ENCODE measurements at places on chromosomes 2 and 18.

GRCh38 chr18:8610459-8610851, 1.2 kb downstream of the RAB12 start:
- DNase-seq: peak; percentile 39

DNA sequence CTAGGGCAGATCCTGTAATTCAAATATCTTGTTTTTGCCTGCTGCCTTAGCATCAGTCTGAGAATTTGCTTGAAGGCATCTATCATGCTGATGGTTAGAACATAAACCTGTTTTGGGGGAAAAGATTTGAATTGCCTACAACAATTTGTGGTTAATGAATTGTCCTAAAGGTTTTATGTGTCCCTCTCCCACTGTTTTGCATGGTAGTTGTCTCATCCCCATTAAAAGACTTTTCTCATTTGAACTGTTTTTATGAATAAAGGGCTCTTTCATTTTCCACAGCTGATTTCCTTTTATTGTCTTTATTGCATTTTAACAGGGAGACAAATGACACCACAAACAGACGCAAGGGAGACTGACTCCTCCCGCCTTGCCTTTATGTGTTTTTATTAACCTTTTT, 275.6 kb downstream of the PIK3C3 start:
- DNase-seq: no peak

DNA sequence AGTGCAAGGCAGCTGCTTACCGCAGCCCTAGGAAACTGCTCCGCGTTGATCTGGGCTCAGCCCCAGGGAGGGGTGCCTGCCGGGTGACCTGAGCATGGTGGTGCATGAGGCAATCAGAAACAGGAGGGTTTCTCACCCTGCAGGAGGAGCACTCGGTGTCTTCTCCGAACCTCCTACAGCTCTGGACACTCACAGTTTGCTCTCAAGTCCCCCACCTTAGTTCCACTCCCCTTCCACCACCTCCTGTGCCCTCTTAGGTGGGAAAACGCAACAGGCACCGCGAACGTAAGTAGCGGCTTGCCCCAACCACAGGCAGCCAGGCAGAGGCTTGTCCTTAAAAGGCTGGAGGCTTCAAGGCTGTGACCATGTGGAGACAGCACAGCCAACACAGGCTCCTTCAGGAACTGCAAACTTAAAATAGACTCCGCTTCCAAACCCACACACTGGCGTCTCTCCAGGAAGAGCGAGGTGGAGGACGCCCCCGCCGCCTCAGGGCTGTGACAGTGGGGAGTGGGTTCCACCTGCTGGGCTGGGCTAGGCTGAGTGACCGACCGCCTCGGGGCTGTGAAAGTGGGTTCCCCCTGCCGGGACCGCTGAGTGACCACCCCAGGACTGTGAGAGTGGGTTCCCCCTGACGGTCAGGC, 71.6 kb downstream of the NDUFA10 start:
- no peak for DNase-seq

DNA sequence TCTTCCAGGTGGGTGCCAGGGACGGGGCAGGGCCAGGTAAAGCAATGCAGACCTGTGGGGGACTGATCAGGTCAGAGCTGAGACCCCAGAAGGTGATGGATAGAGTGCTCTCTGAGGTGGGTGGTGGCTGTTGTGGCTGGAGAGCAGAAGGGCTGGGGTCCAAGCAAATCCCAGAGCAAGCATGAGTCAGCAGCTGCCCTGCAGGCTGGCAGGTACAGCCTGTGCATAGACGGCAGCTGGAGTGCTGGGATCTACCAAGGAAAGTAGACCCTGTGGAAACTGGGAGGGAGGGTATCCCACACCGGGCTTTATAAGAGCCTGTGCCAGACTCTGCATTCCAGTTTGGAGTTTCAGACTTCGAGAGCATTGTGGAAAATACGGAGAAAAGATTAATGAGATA, 663 bp downstream of the TRIM54 start:
- DNase-seq: no peak

GRCh38 chr2:41741951-41742595, 305.7 kb upstream of the PKDCC start:
- no peak for DNase-seq

- DNase-seq: peak; percentile 69
These were observed 39.6 kb upstream of the PDK1 start for GRCh38 chr2:172516299-172516698.

DNA sequence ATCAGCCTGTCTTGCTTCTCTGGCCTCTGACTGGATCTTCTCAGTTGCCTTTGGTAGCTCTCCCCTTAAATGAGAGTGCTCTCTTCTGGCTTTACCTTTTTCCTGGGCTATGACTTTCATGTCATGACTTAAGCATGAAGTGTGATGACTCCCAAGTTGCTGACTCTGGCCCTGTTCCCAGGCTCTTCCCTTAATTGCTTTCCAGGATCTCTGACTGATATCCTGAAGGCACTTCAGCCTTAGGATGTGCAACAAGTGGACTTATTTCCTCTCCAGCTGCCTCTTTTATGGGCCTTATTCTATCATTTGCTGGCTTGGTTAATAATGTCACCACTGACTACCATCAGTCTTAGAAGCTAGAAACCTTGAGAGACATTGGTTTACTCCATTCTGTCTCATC, 17.4 kb downstream of the SEMA4F start:
- peak; percentile 63 for DNase-seq

DNA sequence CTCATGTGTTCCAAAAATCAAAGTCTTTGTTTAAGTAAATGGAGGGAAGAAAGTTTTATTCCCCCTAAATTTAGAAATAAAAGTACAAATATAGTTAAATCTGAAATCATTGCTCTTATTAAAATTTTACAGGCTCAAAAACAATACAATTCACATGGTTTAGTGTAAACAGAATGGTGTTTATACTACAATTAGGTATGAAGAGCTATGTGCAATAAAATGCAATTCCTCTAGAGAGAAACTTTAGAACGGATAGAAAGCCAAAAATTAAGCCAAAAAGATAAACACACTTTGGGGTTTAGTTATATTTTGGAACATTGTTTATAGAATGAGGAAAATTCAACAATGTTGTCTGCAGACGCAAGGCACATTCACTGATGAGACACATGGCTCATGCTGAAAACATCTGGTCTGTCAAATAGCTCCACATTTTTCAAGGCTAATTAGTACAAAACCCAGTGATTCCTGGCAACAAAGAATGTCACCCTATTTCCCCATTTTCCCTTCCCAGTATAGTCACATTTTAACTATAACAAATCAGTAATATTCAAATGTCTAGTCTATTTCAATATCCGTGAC, 103.3 kb downstream of the EXOC6B start:
- no peak for DNase-seq

DNA sequence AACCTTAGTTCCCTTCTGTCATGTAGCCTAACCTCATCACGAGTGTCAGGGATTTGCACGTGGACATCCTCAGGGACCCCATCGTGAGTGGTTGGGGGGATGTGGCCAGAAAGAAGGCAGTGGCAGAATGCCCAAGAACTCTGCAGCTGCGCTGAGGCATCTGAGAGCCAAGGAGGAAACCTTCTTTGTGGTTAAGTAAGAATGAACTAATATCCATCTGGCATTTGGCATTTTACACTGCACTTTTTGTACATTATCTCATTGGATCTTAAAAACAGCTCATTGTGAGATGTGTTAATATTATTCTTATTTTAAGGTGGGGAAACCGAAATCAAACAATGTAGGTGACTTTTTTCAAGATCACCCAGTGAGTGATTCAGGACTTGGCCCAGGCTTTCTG, 32.6 kb upstream of the APCDD1 start:
- DNase-seq: peak; percentile 89

DNA sequence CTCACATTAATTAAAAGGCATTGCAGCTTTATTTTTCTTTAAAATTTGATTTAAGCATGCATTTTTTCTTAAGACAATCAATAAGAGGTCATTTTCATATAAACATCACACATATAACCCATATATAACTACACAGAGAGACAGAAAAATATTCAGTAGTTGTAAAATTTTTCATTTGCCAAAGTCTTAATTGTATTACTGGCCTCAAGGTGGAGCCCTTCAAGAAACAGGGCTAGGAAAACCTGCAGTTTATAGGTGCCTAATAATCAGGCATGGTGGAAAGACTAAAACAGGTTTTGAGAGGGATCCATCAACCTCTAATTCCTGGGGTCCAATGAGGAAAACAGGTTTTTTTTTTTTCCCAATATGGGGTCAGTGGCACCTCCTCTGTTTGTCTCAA, 71.3 kb upstream of the ZNF804A start:
- no peak for DNase-seq

DNA sequence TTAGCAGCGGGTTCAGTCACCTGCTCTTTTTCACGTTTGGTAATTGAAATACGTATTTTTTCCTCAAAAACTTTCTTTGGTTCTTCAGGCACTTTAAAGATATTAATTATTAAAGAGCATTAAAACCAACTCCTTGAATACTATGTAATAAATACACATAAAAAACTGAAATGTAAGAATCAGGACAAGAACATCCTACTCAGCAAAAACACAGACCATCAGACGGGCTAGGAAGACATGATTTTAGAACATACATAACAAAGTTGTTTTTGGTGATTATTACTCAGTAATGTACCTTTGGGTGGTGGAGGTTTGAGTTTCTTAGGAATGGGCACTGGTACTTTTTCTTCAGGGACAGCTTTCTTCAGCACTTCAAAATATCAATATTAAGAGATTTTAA, 126.1 kb downstream of the TTN start:
- no peak for DNase-seq

DNA sequence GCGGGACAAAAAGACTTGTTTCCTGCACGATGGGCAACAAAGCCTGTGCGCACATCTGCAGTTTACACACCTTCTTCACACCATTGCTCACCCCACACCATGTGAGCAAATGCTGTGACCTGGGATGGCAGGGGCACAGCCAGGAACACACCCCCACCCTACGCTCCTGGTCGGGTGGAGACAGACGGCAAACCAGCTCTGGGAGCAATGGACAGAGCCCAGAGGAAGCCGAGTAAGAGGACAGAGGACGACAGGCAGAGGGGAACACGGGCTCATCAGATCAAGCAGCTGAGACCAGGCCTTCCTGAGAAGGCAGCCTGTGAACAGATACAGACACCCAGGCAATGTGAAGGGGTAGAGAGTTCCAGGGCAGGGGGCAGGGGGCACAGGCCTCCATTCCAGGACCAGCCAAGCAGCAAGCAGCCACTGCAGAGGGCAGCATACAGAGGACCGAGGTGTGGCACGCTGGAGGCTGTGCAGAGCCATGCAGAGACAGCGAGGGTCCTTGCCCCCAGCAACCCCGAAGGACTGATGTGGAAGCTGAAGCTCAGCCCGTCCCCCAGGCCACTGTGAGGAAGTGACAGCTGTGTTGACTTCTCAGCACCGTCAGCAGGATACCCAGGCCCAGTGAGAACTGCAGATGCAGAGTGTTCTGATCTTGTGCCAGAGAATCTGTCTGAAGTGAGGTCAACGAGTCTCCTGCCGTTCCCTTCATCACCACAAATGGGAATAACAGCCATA, 46.2 kb downstream of the PARD6G start:
- DNase-seq: no peak

GRCh38 chr18:9140381-9140780, 3.8 kb downstream of the ANKRD12 start:
- DNase-seq: no peak

- no peak for DNase-seq
These were observed 129.6 kb downstream of the GALNT14 start for GRCh38 chr2:31008561-31009114.

DNA sequence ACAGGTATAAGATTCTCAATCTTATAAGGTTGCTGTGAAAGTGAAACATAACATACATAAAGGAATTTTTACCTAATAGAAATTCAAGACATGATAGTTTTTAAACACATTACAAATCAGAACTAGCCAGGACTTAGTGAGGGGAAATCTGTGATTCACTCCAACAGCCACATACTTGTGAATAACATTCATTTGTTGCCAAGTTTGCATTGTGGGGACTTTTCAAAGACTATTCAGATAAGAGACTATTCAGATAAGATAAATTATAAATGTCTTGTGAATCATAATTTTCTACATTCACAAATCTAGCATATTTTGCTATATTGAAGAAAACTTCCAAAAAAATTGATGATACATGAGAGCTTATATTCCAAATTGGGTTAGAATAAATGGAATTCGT, 345.3 kb upstream of the CDH20 start:
- DNase-seq: peak; percentile 8

DNA sequence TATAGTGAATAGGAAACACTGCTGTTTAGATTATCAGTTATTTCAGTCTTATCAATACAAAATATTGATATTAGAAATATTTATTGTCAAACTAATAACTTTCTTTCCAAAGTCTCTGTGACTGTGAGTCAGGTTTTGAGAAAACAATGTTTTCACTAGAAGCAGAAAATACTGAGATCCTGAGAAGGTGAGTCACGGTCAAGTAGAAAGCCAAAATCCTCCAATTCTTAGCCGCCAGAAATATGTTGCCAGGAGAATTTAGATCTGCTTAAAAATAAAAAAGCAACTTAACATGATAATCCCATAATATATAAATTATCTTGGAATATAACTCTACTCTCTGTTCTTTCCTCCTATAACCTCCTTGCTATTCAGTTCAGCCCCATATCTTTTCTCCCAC, 181.9 kb upstream of the NRXN1 start:
- no peak for DNase-seq

- DNase-seq: peak; percentile 8
These were observed 17.8 kb upstream of the GPR75 start for GRCh38 chr2:53877556-53877955.

DNA sequence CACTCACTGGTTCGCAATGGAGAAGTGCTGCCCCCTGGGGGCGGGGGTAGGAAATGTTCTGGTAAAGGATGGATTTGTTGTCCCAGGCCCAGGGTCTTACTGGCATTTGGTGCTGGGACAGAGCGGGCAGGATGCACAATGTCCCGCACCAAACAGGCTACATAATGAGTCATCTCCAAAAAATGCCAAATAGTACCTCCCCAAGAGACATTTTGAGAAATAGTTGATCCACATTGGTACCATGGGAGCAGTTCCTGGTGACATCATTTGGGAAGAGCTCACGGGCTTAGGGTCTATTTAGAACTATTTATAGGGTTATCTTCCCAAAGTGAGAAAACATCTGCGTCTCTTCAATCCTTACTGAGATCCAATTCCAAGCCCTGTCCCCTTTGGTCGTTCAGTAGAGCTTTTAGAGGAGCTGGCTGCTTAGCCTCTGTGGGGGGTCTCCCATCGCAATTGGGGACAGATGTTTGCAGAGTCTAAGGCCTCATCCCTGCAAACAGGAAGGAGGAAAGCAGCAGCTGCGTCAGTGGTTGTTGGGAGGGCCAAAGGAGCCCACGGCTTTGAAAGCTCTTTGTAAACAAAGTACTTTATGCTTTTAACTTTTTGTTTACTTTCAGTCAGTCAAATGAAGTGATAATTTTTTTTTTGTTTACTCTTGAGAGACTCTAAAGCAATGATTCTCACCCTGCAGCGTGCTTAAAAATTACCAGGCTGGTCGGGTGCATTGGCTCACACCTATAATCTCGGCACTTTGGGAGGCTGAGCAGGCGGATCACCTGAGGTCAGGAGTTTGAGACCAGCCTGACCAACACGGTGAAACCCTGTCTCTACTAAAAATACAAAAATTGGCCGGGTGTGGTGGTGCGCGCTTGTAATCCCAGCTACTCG, 49.3 kb downstream of the GREB1 start:
- DNase-seq: peak; percentile 39

GRCh38 chr2:141380008-141380979, 750.5 kb downstream of the LRP1B start:
- no peak for DNase-seq

- peak; percentile 56 for DNase-seq
These were observed 1.7 kb downstream of the SLC8A1 start for GRCh38 chr2:40450066-40450795.
